SK-N-MC (cell line): ENCODE measurements at places on chromosomes 2 and 18.

- no peak for DNase-seq
Measured at GRCh38 chr2:191037351-191037750, 23.4 kb upstream of the STAT1 start.

GRCh38 chr2:28510184-28510583 lies 14.3 kb downstream of the PLB1 start:
- no peak for DNase-seq

GRCh38 chr2:11891028-11891427 lies 144.6 kb downstream of the LPIN1 start:
- DNase-seq: no peak

DNA sequence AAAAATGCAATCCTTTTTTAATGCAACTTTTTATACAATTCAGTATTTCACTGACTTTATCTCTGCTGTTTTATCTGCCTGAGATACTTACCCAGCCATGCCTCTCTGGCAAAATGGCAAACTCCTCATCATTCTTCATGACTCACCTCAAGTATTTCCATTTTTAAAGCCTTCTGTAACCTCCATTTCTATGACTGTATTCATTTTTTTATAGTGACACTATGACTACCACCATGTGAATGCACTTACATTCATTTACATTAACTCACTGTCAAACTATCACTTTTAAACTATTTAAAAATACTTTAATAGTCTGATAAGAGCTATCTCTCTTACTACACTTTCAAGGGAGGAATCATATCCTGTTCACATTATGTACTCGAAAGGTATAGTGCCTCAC lies 99.4 kb upstream of the SCN7A start:
- DNase-seq: no peak

DNA sequence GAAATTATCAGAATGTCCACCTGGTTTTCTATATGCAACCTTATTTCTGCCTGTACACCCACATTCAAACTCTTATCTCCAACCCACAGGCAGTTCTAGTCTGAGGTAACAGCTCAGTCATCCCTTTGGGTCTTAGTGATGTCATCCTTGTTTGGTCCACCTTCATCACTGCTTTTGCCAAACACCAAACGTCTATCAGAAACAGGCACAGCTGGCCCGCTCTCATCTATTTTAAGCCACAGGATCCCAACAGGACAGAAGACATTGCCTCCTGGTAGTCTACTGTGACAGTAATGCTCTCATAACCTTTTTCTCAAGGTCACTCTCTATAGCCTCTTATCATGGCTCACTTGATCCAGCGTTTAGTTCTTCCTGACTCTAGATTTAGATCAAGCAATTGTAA lies 99.0 kb upstream of the CHAC2 start:
- DNase-seq: no peak

GRCh38 chr2:202307690-202308089 lies 42.1 kb downstream of the NOP58 start:
- no peak for DNase-seq

DNA sequence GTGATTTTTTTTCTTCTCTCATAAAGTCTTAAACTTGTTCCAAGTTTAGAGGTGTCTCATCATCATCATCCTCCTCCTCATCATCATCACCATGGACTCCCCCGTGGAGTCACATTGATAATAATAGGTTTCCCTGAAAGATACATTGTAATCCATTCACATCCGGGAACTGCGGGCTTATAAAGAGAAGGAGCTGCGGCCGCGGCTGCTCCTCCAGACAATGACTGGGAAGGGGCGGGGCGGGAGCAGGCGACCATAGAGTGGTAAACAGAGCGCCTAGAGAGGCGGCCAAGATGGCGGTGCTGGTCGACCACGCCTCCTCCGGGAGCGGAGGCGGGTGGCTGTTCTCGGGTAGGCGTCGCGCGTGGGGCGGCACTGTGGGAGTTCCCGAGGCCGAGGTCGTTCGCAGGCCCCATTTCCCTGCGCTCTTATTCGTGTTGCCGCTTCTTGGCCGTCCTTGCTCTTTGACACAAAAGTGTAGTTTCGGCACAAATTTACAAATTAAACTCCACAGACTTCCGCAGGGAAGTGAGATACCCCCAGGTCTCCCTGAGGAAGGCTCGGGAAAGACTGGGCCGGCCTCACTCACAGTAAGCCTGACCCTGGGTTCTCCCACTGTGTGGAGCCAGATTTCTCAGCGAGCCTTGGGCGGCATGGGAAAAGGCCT lies 1.8 kb upstream of the TCF4 start:
- peak; percentile 80 for DNase-seq

- no peak for DNase-seq
Measured at GRCh38 chr2:215019085-215019484, 119.3 kb downstream of the ABCA12 start.

DNA sequence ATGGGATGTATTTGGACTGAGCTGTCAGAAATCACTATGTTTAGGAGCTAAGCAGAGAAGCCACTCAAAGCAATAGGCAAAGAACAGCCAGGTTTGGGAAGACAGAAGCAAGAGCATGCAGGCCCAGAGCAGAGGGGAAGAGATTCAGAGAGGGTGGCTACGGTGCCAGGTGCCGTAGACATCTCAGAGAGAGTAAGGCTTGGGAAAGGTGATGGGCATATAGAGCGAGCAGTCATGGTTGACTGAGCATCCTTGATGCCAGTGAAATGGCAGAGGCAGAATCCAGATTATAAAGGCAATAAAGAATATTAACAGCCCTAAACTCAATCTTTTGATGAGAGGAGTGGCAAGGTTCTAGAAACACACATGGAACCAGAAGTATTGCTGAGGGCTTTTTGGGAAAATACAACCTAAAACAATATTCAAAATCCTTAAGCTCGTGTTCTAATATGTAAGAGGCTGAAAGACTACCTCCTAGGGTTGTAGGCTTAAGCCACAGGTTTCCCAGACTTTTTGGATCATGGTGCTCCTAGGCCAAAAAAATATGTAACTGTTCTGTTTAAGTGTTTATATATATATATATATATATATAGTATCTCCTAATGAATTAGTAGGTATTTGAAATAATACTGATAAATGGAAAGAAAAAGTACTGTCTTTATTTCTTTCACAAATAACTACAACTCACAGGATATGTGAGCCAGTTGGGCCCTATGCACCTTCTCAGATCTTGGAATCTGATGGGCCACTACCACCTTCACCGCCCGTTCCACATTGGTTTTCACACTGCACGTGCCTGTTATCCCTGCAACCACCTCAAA lies 113.3 kb downstream of the MYCN start:
- no peak for DNase-seq

- no peak for DNase-seq
Measured at GRCh38 chr2:234258562-234259141, 208.2 kb downstream of the SPP2 start.

DNA sequence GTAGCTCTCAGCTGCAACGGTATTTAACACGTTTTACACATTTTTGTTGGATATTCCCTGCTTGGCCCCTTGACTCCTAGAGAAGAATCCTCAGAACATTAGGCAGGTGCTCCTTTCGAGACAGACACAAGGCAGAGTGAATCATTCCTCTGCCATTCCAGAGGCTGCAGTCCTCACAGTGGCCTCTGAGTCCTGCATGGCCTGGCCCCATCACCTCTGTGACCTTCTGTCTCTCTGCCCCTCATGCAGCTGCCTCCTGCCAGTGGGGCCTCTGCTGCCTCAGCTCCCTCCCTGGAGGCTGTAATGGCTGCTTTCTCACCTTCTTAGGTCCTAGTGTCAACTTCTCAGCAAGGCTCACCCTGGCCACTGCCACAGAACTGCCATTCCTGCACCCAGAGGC lies 101.3 kb downstream of the PTPRM start:
- DNase-seq: no peak

- DNase-seq: no peak
Measured at GRCh38 chr2:236899950-236900640, 185.6 kb upstream of the COPS8 start.

DNA sequence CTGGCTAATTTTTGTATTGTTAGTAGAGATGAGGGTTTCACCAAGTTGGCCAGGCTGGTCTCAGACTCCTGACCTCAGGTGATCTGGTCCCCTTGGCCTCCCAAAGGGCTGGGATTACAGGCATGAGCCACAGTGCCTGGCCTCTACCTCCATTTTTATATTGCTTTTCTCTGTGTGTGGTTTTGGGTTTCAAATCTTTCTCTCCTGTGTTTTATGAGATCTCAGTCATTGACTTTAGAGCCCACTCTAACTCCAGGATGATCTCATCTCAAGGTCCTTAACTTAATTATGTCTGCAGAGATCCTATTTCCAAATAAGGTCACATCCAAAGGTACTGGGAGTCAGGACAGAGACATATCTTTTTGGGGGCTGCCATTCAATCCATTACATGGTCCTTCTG lies 24.7 kb downstream of the ARL4C start:
- no peak for DNase-seq

GRCh38 chr2:40412456-40412855 lies 39.4 kb downstream of the SLC8A1 start:
- DNase-seq: no peak

- no peak for DNase-seq
Measured at GRCh38 chr2:141968433-141968832, 162.4 kb downstream of the LRP1B start.

DNA sequence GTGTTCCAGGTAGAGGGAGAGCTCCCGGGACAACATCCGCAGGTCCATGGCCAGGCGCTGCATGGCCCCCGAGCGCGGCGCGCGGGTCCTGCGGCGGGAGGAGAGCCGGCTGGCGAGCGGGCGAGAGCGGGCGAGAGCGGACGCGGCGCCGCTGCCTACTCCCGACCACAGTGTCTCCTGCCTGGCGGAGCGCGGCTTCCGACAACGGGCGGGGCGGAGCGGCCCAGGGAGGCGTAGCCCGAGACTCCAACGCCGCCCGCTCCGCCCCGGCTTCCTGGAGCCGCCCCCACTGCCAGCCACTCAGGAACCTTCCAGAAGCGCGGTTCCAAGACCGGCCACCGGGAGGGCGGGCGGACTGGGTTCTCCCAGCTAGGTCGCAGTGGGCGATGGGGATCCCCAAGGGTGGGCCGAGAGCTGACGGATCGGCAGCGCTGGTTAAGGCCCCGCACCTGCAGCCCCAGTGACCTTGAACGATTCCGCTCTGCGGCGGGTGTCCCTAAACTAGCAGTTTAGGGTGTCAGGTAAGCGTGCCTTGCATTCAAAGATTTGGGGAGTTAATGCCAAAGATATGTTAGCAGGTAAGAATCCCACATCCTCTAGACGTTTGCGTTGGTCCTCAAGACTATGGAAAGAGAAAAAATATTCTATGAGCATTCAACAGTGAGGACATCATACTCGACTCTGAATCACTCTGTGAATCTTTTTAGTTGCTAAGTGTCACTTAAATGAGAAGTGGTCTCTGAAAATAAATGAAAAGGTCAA lies at the start of gene ABHD3:
Gene ABHD3, minus strand, starts transcription at position 172 of the 762 bp plus-strand sequence. Its CDS starts 109 bp downstream, at position 63.
- DNase-seq: no peak

GRCh38 chr2:218370410-218371063 lies 11.5 kb upstream of the SLC11A1 start:
- no peak for DNase-seq

- DNase-seq: no peak
Measured at GRCh38 chr2:81645745-81646301, 1341.3 kb upstream of the LRRTM1 start.

DNA sequence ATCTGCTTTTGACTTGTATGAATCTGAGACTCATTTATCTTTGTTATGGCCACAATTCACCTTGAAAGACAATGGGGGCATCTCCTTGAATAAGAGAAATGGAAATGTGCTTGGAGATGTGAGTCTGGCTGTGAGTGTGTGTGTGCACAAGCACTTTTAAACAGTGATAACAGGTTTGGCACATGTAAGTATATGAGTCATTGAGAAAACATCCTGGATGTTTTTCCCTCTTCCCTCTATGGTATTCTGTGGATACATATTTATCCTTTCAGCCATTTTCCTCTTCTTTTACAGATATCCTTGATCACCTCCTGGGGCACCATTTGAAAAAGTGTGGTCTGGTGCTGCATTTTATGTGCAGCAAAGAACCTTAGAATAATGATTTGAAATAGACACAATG lies 317.3 kb upstream of the THUMPD2 start:
- DNase-seq: no peak

GRCh38 chr18:45785134-45785533 lies 40.3 kb upstream of the SIGLEC15 start:
- DNase-seq: no peak

- DNase-seq: no peak
Measured at GRCh38 chr2:156602552-156602933, 166.4 kb downstream of the GPD2 start.

GRCh38 chr2:150710916-150711315 lies 223.4 kb upstream of the RND3 start:
- DNase-seq: no peak

GRCh38 chr2:215356334-215356947 lies 44.6 kb downstream of the ATIC start:
- DNase-seq: no peak

GRCh38 chr2:176104316-176105077 lies 2.6 kb upstream of the HOXD11 start:
- DNase-seq: peak; percentile 80

DNA sequence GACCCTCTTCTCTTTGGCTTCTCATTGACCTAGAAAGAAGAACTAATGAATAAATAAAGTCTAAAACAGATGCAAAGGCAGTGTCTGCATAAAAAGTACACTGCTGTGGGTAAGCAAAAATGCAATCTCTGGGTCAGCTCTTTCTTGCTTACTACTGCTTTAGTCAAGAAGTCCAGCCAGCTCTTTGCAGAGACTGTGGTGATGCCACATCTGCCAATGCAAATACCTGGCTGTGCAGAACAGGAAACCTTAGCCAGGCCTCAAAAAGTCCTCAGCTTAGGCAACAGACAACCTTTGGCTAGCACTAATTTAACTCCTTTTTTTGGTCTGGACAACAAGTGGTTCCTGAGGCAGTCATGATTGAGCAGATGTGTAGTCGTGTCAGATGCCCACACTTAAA lies 73.6 kb upstream of the RND3 start:
- DNase-seq: no peak

DNA sequence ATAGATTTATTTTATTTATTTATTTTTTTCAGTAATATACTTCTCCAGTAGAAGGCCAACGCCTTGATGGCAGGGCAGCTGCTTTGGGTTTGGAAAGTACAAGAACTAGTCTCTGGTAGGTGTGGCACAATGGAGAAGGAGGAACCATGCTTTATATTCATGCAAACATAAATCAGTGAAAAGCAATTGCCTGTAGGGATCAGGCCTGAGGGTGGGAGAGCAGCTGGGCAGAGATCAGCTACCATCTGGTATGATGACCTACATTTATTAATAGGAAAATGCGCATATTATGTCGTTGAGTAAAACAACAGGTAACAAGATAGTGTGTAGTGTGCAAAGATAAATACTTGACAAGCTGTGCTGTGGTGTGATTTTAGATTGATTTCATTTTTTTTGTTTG lies 120.4 kb upstream of the TLK1 start:
- DNase-seq: no peak

GRCh38 chr2:105782646-105783045 lies 37.9 kb downstream of the NCK2 start:
- no peak for DNase-seq

- DNase-seq: no peak
Measured at GRCh38 chr2:88865801-88866371, 174.4 kb downstream of the RPIA start.

GRCh38 chr2:62928015-62928414 lies 122.6 kb upstream of the OTX1 start:
- no peak for DNase-seq

GRCh38 chr2:86079981-86080911 lies 25.4 kb downstream of the POLR1A start:
- peak; percentile 3 for DNase-seq
